ENCODE measurements at places on chromosomes 7 and 10.

- no peaks in the 10 kb centered on the region for H3K27me3 ChIP-seq
- no peaks in the 10 kb centered on the region for H3K36me3 ChIP-seq
These were observed 317.0 kb downstream of the DNAJB6 start for GRCh38 chr7:157653827-157654207.

DNA sequence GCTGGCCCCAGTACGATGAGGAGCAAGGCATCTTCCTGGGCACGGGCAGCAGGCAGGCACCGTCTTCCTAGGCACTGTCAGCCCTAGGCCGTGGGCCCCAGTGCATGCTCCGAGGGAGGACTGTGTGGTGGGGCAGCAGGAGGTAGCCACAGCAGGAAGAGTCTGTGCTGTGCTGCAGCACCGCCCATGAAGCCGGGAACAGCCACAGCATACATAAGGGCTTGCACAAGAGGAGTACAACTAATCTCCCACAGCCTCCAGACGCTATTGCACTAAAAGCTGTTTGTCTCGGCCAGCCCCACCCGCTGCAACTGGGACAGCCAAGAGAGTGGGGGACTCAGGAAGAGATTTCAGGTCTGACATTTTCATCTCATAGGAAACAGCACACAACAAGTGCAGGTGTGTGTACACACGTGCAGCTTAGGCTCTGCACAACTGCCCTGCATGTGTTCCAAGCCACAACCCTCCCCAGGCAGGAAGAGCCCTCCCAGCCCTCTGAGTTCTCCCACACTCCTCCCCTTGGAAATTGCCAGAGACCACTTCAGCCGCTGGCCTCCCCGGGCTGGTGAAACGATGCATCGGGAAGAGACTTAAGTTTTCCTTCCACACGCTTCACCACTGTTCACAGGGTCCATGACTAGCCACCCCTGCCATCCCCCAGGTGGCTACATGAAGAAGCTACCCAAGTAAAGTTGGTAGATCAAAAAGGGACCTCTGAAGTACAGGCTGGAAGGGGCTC is 88.1 kb upstream of the DDC start:
- H3K27me3 ChIP-seq = no peaks in the 10 kb centered on the region
- DNase-seq = no peak
- no peak overlapping the region for H3K4me3 ChIP-seq
- H3K27ac ChIP-seq = peak overlapping the region; percentile 78
- no peaks in the 10 kb centered on the region for H3K36me3 ChIP-seq

GRCh38 chr10:113128450-113129070 is 178.5 kb downstream of the TCF7L2 start:
- H3K4me1 ChIP-seq = peaks cover 3% of the 10 kb centered on the region
- H3K27ac ChIP-seq = peak overlapping the region; percentile 69
- no peak for DNase-seq

DNA sequence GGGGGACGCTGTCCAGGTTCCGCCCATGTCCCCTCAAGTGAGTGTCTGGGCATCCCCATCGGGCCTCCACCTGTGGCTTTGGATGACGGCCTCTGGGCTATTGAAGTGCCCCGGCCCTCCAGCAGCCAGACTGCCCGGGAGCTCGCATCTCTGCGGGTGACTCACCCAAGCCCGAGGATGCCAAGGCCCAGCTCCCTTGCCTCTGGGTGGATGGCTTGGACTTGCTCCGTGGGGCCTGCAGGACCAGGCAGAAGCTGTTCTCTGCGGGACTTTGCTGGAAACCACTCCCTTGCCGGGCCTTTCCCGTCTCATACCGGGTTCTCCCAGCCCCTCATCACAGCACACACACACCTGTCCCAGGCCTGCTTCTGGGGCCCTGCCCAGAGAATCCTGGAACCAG is 22.4 kb downstream of the DPYSL4 start:
- peaks cover 15% of the 10 kb centered on the region for H3K4me1 ChIP-seq
- peak overlapping the region; percentile 69 for H3K27ac ChIP-seq
- no peak overlapping the region for H3K4me3 ChIP-seq

GRCh38 chr10:4312051-4312835 is 513.8 kb upstream of the AKR1E2 start:
- no peak for DNase-seq
- no peaks in the 10 kb centered on the region for H3K27me3 ChIP-seq
- peaks cover 49% of the 10 kb centered on the region for H3K4me1 ChIP-seq
- H3K36me3 ChIP-seq = no peaks in the 10 kb centered on the region

Data from heart right ventricle (tissue), 16 donors.